ENCODE measurements at places on chromosomes 2 and 18. TPM values are rescaled to one million over a fixed set of nuclear protein-coding genes. Genes with fewer than 3 reads are reported as not detected.

- H3K36me3 ChIP-seq: peaks cover 2% of the 10 kb centered on the region
- peak; percentile 72 for DNase-seq
- peak overlapping the region; percentile 84 for H3K27ac ChIP-seq
- H3K4me3 ChIP-seq: peak overlapping the region; percentile 11
Observed at GRCh38 chr2:234401426-234401825, 95.5 kb downstream of the ARL4C start.

DNA sequence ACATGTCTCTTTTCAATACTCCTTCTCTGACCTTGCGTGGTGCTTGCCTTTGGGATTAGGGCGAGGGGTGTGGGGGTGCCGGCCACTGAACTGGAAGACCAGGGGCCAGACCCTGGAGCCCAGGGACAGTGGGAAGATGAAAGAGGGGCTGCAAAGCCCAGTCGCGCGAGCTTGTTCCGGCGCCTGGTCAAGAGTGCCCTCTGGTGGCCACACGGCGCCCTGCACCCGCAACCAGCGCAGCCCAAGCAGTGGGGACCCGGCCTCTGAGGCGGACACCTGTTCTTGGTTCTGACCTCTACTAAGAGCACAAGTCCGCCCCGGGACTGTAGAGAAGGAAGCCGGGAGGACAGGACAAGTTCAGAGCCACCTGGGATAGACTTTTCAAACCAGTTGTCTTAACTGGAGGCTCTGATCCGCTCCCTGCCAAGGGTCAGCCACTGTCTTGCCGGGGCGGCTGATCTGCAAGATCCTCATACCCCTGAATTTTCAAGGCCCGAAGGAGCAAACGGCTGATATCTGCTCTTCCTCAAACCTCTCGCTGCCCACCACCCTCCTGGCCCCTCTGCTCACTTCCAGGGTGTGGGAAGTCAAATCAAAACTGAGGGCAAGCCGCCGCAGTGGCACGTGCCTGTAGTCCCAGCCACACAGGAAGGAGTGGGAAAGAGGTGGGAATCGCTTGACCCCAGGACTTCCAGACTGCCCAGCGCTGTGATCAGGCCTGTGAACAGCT lies 14.9 kb upstream of the MSH6 start:
- H3K36me3 ChIP-seq: no peaks in the 10 kb centered on the region
- H3K27me3 ChIP-seq: no peaks in the 10 kb centered on the region
- H3K4me3 ChIP-seq: peak overlapping the region; percentile 49
- no peak overlapping the region for H3K27ac ChIP-seq

DNA sequence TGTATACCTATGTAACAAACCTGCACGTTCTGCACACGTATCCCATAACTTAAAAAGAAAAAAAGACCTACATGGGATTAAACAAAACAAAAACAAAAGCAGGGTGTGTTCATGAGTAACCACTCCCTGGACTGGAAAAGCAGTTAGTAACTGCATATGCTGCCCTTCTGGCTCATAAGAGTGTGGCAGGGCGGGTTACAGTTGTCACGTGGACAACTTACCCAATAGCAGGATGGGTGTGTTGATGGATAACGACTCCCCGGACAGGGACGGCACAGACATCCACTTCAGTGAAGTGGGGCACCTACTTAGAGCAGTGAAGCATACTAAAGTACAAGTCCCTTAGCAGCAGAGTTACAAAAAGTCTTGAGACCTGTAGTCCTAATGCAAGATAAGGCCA lies 136.7 kb downstream of the CCBE1 start:
- H3K27ac ChIP-seq: no peak overlapping the region
- no peaks in the 10 kb centered on the region for H3K36me3 ChIP-seq

- H3K27me3 ChIP-seq: no peaks in the 10 kb centered on the region
- H3K4me3 ChIP-seq: no peak overlapping the region
- H3K4me1 ChIP-seq: peaks cover 9% of the 10 kb centered on the region
- no peak for DNase-seq
Observed at GRCh38 chr2:39954346-39954745, 175.3 kb upstream of the THUMPD2 start.

DNA sequence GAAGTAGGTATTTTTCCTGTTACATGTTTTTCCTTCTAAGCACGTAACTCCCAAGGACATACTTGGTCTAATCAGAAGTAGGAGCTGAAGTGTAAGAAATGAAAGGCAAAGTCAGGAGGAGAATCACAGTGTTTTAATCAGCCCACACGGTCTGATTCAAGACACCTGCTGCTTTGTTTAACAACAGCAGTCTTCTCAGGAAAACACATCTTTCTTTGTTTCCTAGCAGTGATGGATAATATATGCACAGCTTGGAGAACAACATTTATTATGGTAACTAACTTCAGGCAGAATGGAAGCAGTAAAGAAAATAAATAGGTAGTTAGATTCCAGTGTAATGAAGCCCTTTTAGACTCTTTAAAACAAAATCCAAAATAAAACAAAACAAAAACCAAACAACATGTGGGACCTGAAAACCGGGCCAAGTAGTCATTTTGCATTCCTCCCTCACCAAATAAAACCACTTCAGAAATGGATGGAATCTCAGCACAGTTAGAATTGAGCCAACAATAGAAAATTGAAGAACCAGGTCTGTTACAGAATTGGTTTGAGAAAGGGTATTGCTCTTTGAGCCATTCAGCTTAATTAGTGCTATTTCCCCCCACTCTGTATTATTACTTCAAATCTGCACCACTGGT lies 61.1 kb upstream of the UGP2 start:
- H3K27me3 ChIP-seq: peaks cover 28% of the 10 kb centered on the region
- H3K4me1 ChIP-seq: no peaks in the 10 kb centered on the region
- DNase-seq: no peak
- H3K36me3 ChIP-seq: no peaks in the 10 kb centered on the region

DNA sequence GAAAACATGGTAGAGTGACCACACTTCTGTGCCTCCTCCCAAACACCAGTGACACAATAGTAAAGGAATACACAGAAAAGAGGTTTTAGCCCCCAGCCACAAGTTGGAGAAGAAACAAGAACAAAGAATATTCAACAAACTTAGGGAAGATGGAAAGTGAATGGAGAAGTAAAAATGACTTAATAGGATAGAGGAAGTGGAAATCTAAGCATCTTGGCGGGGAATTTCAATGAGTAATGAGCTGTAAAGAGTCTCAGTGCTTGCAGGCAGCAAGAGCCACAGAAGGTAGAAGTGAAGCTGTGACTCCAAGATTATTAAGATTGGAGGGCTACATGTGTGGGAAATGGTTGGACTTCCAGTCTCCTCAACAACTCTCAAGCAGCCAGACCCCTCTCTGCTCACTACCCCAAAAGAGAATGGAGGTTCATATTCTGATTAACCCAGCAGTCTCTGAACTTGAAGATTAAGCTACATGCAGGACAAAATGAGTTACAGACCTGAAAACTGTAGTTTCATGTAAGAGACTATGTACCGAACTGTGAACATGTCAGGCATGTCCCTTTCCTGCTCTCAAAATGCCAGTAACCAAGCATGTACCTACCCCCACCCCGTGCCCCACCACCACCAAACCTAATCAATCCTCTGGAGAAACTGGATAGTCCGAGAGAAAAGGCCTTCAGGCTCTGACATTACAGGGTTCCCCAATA lies 16.9 kb upstream of the HNRNPLL start:
- no peaks in the 10 kb centered on the region for H3K27me3 ChIP-seq
- peaks cover 16% of the 10 kb centered on the region for H3K4me1 ChIP-seq
- no peak overlapping the region for H3K4me3 ChIP-seq
- no peaks in the 10 kb centered on the region for H3K36me3 ChIP-seq
- no peak for DNase-seq

- H3K36me3 ChIP-seq: no peaks in the 10 kb centered on the region
- DNase-seq: no peak
- H3K4me3 ChIP-seq: no peak overlapping the region
- H3K4me1 ChIP-seq: no peaks in the 10 kb centered on the region
- H3K27ac ChIP-seq: no peak overlapping the region
Observed at GRCh38 chr18:49630246-49630699, 68.4 kb downstream of the LIPG start.

DNA sequence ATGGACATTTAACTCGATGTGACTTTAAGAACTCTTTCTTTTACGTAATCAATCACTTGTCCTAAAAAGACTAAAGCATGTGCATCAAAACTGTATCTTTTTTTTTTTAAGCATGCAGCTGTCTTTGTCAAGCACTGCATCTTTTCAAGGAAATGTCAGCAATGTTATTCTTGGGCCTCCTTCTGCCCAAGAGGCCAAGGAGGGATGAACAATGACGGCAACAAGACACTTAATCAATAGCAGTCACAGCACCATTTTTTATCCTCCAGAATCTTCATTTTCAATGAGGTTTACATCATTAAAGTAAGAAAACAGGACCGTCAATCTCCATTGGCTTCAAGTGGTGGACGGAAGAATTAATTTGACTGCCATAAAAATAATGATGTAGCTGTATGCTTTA lies 253.8 kb downstream of the AFF3 start:
- no peak overlapping the region for H3K27ac ChIP-seq
- H3K27me3 ChIP-seq: no peaks in the 10 kb centered on the region
- DNase-seq: no peak
- H3K36me3 ChIP-seq: no peaks in the 10 kb centered on the region

DNA sequence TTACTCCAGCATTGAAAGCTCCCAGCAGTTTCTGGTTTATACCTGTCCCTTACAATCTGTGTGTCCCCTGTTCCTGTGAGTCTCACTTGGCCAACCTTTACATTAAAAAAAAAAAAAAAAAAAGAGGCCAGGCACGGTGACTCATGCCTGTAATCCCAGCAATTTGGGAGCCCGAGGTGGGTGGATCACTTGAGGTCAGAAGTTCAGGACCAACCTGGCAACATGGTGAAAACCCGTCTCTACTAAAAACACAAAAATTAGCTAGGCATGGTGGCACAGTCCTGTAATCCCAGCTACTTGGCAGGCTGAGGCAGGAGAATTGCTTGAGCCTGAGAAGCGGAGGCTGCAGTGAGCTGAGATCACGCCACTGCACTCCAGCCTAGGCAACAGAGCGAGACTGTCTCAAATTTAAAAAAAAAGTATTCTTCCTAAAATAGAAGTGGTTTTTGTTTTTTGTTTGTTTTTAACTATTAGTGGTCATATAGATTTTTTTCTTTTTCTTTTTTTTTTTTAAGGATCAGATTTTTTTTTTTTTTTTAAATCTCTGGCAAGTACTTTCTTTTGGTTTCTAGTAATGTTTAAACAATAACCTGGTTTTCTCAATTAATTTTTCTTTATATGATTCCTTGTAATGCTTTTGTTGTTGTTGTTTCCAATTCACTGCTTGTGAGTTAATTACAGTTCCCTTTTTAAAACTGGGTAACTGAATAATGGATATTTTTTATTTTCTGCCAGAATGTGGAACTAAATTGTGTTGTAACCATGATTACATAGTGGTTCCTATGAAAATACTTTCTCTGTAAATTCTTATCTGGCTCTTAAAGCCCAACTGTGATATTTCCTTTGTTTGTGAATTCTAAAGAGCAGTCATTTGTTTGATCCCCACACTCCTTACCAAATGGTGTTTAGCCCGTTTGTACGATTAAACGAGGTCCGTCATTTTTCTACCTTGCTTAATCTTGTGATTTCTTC lies 116.8 kb downstream of the CTAGE1 start:
- no peaks in the 10 kb centered on the region for H3K36me3 ChIP-seq
- no peak overlapping the region for H3K4me3 ChIP-seq
- H3K4me1 ChIP-seq: no peaks in the 10 kb centered on the region
- DNase-seq: no peak
- no peak overlapping the region for H3K27ac ChIP-seq

DNA sequence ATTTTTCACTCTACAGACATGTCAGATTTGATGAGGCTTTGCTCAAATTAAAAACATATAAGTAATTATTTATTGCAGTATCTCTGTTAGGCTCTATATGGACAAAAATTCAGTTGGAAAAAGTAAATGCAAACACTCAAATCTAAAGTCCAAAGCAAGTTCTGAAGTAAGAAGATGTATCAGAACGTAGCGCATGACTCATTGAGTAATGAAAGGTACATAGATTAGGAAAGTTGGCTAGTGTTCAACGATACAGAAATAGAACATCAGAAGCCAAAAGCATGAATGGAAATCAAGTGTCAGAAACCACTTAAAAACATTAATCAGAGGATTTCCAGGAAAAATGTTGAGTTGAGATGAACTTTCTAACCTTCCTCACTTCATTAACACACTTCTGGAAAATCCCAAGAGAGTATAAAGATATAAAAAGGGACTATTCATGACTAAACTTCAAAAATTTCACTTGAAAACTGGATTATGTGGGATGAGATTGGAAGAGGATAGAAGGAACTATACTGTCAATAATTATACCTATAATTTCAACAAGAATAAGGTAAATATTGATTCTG lies 494.1 kb downstream of the LRRTM4 start:
- H3K4me1 ChIP-seq: no peaks in the 10 kb centered on the region
- no peak overlapping the region for H3K4me3 ChIP-seq
- no peaks in the 10 kb centered on the region for H3K27me3 ChIP-seq
- no peaks in the 10 kb centered on the region for H3K36me3 ChIP-seq

DNA sequence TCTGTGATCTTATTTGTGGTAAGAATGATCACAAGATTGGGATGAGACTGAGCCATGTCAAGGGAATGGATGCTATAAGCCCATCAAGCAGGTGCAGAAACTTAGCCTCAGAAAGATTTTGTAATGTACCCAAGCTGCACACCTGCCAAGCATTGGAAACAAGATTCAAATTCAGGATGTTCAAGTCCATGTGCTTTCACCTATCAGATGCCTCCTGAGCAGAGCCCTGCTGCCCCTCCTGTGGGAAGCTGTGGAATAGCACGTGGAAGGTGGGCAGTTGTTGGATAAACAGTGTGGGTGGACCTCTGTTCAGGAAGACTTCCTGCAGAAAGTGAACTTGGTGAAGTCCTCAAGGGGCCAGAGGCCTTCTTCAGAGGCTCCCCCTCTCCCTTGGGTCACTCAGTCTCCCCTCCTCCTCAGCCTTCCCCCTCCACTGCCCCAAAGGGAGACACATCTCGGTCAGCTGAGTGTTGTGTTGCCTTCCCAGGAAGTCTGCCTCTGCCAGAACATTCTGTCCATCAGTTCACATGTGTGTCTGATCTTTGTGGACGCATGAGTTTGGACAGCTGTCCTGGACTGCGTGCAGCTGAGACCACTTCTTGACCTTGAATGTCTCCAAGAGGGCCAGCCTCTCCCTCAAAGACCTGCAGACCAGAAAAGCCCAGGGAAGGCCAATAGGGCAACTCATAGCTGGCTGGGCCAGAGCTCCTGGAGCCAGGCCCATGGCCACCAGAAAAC lies 186.1 kb downstream of the INHBB start:
- H3K27me3 ChIP-seq: no peaks in the 10 kb centered on the region
- H3K4me1 ChIP-seq: no peaks in the 10 kb centered on the region
- no peaks in the 10 kb centered on the region for H3K36me3 ChIP-seq
- no peak for DNase-seq
- H3K27ac ChIP-seq: no peak overlapping the region
- no peak overlapping the region for H3K4me3 ChIP-seq

Gene ANKRD30B
- not detected for total RNA-seq

Gene MTHFD2
- total RNA-seq: 418 TPM

Gene GPC1
- 6.6 TPM for total RNA-seq

Gene RNF125
- 32.6 TPM for total RNA-seq

Gene IL36B
- total RNA-seq: not detected

Gene TCF23
- total RNA-seq: not detected

Gene RAB6C
- total RNA-seq: not detected

Gene GALNT14
- 0.33 TPM for total RNA-seq

Data from activated CD4-positive, alpha-beta T cell treated with anti-CD3 and anti-CD28 coated beads, Interleukin-2, amount 10 ng/mL, durations not matched to agents 24 days and 14 days (primary cell).